ENCODE measurements at places on chromosomes 11 and 22.

- DNase-seq = no peak
These were observed 58.5 kb upstream of the SESN3 start for GRCh38 chr11:95289378-95290101.

GRCh38 chr11:121503051-121503450 is 50.3 kb upstream of the SORL1-AS1 start:
- DNase-seq = no peak

DNA sequence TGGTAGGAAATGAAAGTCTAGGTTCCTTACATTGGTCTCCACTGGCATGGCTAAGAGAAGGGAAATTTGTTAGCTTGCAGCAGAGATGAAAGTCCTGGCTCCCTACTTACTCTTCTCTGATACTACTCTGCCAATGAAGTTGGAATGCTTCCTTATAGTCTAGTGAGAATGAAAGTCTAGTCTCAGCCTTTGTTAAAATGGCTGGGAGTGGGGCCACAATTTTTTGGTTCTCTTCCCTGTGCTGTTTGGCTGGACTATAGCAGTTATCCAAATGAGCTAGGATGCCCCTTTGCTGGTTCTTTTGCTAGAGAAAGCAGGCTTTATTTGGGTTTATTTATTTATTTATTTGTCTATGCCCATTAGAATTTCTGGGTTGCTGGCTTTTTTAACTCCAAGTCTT is 414.3 kb downstream of the AASDHPPT start:
- DNase-seq = no peak

GRCh38 chr11:120800206-120800605 is 223.7 kb upstream of the TBCEL start:
- no peak for DNase-seq

DNA sequence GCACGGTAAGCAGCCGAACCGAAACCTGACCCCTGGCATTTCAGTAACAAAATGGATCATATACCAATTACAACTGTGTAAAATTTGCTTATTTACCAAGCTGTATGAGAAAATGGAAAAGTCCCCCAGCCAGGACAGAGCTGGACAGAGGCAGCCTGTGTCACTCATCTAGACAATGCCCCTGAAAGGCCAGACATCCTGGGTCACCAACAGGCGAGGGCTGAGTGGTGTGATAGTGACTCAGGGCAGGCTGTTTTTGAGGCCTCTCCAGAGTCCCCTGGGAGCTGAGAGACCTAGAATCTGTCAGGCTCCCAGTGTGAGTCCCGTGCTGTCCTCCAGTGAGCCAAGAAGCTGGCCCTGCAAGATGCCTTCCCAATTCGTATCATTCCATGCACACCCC is 680.4 kb downstream of the TBC1D22A start:
- no peak for DNase-seq

- no peak for DNase-seq
These were observed 3.3 kb upstream of the LRFN4 start for GRCh38 chr11:66853242-66854229.

Measured in RCC 7860 (cell line).